ENCODE measurements at places on chromosomes 11 and 22.

DNA sequence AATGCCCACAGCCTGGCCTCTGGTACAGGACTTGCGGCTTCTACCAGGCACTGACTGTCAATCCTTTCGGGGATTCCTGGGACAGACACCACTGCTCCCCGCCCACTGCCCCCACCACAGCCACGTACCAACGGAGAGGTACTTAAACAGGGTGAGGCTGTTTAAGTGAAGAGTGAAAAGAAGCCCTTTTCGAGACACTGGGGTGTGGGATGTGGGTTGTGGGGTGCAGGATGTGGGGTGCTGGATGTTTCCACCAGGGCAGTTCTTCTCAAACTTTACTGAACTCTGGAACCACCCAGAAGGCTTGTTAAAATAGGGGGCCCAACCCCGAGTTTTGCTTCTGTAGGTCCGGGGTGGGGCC is 34.2 kb upstream of the PRR5 start:
- no peak for DNase-seq

- DNase-seq, result peak; percentile 18
Measured at GRCh38 chr11:64400102-64400501, 41.1 kb downstream of the RPS6KA4 start.

- DNase-seq, result no peak
Measured at GRCh38 chr11:78662811-78663210, 88.1 kb upstream of the NARS2 start.

DNA sequence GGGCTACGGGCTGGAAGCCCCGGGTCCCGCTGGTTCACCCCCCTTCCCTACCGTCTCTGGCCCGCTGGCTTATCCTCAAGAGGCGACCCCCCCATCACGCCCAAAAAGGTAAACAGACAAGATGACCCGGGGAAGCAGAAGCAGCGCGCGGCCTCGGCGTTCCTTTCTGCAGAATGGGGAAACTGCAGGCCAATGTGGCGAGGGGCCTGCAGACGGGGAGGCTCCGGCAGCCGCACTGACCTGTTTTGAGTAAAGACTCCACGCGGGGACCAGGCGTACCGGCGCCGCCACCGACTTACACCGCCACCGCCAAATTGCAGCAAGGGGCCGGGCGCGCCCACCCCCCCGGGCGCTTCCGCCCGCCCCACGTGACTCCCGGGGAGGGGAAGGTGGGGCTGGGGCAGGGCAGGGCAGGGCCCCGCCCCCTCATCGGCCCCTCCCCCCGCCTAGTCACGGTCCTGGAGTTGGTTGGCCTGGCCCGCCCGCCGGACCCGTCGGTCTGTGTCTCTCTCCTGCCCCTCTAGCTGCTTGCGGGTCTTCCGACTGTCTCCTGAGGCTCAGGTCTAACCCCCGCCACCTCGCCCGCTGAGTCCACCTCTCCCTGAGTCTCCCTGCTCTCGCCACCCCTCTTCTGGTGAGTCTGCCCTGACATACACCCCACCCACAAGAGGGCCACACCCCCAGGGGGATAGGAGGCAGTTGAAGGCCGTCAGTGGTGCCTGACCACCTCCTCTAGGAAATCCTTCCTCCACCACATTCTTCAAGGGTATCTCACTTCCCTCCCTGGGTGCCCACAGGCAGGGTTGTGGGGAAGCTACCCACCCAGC is at the start of gene ARAP1:
Gene ARAP1, minus strand, starts transcription at position 321 of the 827 bp plus-strand sequence. CDS start 25,280 bp downstream, outside the sequence.
- DNase-seq, result peak; percentile 98

DNA sequence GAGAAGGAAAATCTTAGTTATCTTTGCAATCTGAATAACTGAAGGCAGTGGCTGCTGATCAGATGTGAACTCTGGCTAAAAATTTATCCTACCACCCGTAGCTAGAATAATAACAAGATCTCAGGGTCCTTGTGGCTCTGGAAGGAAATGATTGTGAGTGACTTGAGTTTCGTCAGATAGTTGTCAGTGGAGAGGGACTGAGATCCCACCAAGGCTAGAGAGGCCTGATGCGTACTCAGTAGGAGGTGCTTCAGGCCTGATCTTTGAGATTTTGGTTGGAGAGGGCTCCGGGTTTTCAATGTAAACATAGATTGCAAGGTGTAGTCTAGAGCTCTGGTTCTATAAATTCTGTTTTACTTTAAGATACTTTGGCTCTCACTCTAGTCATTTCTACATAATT is 1.4 kb downstream of the MADD start:
- DNase-seq, result no peak

- DNase-seq, result no peak
Measured at GRCh38 chr22:39910876-39911613, 10.2 kb downstream of the GRAP2 start.

- DNase-seq, result peak; percentile 11
Measured at GRCh38 chr11:29432719-29433325, 584.0 kb downstream of the KCNA4 start.

DNA sequence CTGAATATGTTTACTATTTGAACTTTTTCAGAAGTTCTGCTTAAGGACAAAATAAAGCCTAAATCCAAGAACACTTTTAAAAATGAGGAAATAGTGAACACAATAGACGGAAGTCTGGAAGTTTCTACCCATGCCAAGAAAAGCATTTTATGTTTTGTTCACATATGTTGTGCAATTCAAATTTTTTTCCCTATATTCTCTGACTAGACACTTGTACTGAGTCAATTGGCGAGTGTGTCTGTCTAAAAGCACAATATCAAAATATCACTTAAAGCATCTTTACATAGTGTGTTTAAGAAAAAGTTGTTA is 29.2 kb downstream of the INCENP start:
- DNase-seq, result no peak

- no peak for DNase-seq
Measured at GRCh38 chr22:28043266-28043665, 124.2 kb upstream of the PITPNB start.

DNA sequence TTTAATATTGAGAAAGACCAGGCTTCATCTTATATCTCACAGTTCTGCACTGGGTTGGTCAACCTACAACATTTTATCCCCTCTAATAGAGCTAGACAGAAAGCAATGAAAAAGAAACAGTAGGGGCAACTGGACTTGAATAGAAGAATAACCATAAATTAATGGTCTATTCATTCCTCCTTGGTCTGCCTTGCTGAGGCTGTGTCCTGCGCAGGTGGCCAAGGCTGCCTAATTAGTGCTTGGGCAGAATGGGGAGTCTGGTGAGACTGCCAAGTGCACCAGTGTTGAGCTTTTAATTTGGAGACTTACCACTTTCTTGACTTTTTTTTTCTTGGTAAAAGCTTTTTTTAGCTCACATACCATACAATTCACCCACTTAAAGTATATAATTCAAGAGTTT is 35.0 kb upstream of the SPON1 start:
- DNase-seq, result no peak

DNA sequence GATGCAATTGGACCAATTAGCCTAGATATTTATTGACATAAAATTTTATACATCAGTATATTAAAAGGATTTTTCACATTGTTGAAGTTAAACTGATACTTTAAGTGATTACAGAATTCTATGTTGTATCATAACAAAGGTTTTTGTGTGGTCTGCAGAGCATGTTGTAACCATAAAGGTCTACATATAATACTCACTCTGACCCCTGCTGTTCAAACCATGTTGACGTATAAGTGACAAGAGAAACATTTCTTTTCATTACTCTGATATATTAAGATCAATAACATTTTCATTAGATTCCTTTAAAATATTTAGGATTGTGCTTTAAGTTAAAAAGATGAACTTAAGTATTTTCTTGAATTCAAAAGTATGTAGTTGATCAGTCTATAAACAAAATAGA is 63.9 kb downstream of the GAS2 start:
- DNase-seq, result no peak

GRCh38 chr11:803467-803742 is 1.6 kb downstream of the PIDD1 start:
- no peak for DNase-seq

DNA sequence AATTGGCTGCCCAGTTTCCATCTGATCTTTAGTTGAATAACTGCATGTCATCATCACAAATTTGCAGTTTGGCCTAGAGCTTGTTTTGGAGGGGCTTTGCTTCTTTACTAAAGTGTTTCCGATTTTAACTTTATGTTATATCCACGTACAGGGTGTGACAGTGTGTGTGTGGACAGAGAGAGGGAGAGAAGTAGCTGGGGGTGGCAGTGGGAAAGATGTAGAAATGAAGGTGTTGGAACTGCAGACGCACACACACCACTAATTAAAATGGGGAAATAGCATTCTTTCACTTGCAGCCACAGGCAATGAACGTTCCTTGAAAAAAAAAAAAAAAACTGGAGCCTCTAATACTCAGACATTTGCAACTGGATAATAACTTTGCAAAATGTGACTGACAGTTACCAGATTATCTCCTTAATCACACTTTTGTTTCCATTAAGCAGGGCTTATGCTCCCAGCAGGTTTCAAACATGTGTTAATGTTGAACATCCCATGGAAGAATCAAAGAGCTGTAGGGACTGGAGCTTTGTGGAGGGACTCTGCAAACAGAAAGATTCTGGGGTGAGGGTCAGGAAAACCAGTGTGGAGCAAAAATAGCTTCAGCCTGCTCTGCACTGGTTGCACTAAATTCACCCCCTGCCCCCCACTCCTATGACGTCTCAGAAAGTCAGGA is 238.1 kb upstream of the TENM4 start:
- DNase-seq, result no peak

DNA sequence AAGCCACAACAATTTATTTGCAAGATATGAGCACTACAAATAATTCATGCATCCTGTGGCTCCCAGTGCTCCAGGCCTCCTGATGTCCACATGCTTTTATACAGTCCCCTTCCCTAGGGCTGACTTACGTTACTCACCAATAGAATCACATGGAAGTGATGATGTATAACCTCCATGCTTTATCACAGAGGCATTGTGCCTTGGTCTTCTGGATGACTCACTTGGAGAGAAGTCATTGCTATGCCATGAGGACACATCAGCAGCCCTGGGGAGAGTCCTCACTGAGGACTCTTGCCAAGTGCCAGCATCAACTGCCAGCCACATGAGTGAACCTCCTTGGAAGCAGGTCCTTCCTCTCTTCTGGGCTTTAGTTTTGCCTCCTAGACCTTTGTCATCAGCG is 22.0 kb upstream of the IGSF9B start:
- peak; percentile 66 for DNase-seq

DNA sequence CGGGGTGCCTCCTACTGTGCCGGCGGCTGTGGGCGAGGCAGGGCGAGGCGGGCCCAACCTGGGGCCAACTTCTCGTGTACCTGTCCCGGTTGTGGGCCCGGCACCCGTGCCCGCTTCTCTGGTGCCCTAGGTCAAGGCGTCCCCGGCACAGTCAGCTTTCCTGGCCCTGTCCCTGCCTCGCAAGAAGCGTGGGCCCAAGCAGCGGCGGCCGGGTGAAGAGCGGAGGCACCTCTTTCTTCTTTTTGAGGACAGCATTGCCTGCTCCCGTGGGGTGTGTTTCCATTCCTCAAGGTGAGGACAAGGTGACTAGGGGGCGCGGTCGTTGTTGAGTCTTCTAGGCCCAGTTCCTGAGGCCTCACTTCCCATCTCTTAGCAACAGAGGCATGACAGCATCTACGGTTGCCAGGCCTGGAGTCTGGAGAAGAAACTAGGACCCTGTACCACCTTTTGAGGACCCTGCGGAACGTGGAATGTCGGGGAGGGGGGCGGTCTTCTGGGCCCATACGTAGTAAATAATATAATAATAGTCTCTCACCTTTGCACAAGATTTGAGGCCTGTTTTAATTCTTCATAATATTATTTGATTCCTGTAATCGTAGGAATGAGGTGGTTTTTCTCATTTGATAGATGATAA is 418 bp downstream of the ACO2 start:
- DNase-seq, result no peak

DNA sequence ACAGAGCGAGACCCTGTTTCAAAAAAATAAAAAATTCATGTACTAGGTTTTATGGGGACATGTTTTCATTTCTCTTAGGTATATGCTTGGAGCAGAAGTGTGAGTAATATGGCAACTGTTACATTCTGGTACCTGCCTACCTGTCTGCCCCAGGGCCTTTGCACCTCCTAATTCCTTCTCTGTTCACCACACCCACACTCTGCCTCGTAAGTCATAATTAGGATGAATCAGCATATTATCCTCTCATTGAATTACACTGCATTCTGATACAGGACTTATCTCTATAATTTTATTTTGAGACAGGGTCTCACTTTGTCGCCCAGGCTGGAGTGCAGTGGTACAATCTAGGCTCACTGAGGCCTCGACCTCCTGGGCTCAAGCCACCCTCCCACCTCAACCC is 3.1 kb upstream of the RAPSN start:
- DNase-seq, result no peak

DNA sequence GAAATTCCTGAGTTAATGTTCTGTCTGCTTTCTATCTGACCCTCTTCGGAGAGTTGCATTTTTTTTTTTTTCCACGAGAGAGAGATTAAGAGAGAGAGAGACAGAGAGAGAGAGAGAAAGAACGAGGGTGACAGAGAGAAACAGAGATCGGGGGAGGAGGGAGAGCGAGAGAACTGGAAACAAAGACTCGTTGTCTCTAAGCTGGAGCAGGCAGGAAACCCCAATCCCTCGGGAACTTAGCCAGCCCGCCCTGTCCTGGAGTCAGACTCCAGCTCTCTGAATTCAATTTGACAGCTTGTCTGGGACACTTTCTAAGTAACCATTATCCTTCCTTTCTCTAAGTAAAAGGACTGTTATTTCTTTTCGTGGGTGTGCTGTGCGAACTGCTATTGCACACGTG is 76.9 kb downstream of the KCNJ1 start:
- peak; percentile 88 for DNase-seq

DNA sequence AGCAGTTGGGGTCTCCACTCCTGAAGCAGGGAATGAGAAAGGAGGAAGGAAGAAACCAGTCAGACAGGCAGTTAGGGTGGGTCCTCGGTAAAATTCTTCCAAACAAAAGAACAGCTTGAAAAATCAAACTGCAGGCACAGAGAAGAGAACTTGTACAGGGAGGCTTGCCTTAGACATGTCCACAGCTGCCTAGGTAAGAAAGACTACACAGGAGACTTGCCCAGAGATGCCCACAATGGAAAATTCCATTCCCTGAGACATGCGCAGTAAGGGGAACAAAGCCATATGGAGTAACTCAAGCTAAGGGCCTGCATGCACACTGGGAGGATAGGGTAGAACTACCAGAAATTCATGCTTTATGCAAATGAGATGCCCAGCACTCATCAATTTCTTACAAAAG is 9.8 kb downstream of the KCNJ11 start:
- no peak for DNase-seq

DNA sequence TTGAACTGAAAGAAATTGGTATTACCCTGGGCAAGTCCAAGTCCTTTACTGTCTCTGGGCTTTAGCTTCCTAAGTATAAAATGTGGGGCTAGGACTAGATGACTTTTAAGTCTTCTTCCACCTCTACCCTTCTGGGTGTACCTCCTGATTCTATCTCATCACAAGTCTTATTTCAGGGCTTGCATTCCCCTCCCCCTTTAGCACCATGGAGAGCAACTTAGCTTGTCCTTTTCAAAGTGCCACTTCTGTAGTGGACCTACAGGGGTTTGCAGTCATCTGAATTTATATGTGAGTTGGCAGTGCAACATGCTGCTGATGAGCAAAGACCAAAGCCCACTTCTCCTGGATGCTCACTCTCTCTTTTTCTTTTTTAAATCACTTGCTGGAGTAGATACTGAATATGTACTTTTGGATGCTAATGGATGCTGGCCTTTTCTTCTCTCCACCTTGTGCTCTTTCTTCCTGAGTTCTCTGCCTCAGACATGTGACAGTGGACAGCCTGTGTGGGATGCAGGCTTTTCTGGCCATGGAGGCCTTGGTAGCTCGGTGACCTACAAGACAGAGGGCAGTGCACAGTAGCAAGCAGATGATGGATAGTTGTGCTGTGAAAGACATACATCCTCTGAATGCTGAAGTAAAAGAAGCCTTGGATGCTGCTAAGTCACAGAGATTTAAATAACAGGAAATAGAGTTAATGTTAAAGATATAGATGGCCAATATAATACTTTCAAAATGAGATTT is 185.0 kb downstream of the NELL1 start:
- DNase-seq, result no peak

- DNase-seq, result no peak
Measured at GRCh38 chr11:131814108-131814507, 443.7 kb downstream of the NTM start.
